CD4-positive, alpha-beta T cell treated with Interleukin-4 for 1 hour (primary cell): ENCODE measurements at places on chromosomes 4 and X.

GRCh38 chr4:2813446-2814405, 20.8 kb downstream of the SH3BP2 start:
- no peak for DNase-seq

GRCh38 chr4:109912706-109913595, at the start of gene EGF:
TSS of gene EGF (plus strand) at chr4:109912883. CDS start at chr4:109913336, 453 bp downstream.
- no peak for DNase-seq

DNA sequence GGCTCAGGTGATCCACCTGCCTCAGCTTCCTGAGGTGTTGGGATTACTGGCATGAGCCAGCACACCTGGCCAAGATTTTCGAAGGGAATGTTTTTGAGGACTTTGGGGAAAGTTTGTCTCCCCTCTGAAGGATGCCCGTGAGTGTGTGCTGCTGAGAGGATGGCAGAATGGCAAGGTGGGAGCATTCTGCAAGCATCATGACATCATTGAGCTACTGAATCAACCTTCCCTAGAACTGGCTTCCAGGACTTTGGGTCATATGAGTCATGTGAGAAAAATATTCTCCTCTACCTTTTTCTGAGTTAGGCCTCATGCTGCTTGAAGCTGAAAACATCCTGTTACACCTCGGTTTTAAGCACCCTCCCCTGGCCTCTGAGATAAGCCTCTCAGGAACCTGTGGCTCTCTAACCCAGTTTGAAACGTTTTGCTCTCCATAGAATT, 31.0 kb downstream of the TMEM131L start:
- DNase-seq, result peak; percentile 84

DNA sequence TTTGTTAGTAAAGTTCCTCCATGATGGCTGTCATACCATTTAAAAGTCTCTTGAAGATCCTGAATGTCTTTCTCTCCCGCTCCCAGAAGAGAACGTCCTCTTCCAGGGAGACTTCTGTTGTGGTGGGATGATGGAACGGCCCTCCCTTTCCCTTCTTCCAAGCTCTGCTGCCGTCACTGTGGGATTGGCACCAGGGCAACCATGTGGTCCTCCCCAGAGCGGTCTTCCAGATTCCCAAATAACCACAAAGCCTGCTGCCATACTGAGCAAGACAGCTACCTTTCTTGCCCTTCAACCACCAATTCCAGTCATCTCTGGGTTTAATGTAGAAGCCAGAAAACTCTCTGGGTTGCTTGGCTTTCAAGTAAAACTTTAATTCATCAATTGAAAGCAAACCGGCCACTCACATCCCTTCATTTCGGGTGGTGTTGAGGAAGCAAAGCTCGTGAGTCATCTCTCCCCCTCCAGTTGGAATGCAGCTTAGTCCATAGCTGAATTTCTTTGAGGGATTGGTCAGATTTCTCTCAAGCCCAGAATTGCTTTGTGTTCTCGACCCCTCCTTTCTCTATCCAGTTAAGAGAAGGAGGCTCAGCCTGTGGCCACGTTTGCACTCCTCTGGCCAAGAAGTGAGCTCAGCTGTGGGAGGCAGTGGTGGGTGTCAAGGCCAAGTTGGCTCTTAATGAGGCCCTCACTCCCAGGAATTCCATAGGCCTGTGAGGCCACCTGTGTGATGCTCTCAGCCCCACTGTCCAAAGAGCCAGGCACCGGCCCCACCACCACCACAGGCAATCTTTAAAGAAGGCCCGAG, 36.9 kb downstream of the FHDC1 start:
- no peak for DNase-seq

GRCh38 chrX:37746951-37747350, 32.9 kb upstream of the CYBB start:
- DNase-seq, result no peak

GRCh38 chr4:169707958-169708643, 49.6 kb downstream of the HPF1 start:
- no peak for DNase-seq

GRCh38 chr4:169345316-169345721, 74.6 kb upstream of the SH3RF1 start:
- DNase-seq, result no peak

DNA sequence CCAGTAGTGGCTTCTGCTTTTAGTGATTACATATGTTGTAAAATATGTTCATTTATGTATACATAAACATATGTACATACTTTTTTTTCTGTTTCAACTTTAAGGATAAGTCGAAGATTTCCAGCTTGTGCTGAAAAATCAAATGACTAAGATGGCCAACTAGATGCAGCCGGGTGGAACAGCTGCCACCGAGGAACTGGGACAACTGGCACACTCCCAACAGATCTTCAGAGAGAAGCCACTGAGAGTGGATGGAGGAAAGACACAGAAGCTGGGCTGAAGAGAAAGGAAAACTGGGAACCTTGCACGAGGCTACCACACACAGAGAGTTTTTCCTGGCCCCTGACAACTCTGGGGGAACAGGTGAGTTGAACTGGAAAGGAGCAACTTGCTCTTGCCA, 207.5 kb downstream of the FAM47B start:
- DNase-seq, result no peak

GRCh38 chr4:89364541-89364940, 56.9 kb upstream of the GPRIN3 start:
- DNase-seq, result no peak

DNA sequence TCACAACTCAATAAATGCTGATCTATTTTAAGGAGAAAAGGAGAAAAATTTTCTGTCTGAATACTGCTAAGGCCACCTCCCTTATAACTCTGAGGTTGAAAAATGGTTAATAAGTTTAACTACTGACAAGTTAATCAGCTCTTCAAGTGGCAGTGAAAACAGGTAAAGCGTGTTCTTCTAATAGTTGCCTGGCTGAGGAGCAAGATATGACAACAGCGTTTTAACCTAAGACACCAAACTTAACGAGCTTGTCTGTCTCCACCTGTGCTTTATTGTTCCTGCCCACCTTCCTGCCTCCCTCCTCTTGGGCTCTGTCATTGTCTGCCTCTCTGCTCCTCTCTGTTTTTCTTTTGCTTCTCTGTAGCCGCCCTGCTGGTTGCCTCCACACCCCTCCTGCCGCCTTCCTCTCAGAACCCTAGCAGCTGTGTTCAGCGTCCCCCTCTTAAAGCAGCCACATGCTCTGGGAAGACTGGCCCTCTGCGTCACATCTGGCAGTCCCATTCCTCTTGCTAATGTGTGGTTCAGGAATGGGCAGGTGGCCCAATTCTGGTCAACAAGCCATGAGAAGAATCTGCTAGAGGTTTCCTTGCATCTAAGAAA, 4.3 kb upstream of the TSPAN5 start:
- peak; percentile 51 for DNase-seq

DNA sequence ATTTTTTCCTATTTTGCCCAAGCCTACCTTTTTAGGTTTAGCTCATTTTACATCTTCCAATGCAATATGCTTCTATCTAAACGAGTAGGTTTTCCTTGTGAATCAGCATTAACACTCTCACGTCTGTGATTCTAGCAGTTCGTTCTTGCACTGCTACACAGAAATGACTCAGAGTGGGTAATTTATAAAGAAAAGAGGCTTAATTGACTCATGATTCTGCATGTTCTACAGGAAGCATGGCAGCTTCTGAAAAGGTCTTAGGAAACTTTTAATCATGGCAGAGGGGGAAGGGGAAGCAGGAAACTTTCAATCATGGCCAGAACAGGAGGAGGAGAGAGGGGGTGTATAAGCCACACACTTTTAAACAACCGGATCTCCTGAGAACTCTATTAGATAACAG, 44.9 kb downstream of the SPANXN1 start:
- no peak for DNase-seq
